ENCODE measurements at places on chromosomes 7 and 10.

GRCh38 chr10:131880016-131880590 lies 20.7 kb upstream of the PPP2R2D start:
- DNase-seq = no peak

DNA sequence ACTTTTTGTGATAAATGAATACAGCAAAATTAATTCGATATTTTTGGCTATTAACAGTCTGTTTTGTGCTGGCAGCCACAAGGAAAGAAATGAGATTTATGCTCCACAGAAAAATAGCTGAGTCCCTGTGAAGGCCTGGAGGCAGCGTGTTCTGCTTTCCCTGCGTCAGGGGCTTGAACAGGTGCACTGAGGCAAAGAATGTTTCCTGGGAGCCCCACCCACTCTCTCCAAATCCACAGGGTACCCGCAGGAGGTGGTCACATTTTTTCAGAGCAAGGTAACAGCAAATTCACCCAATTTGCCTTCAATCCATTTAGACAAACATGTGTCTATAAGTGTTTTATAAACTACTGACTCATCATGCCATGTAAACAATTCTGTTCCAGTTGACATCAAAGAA lies 308.1 kb downstream of the TCERG1L start:
- no peak for DNase-seq

GRCh38 chr7:69656890-69657289 lies 58.6 kb downstream of the AUTS2 start:
- peak; percentile 88 for DNase-seq

DNA sequence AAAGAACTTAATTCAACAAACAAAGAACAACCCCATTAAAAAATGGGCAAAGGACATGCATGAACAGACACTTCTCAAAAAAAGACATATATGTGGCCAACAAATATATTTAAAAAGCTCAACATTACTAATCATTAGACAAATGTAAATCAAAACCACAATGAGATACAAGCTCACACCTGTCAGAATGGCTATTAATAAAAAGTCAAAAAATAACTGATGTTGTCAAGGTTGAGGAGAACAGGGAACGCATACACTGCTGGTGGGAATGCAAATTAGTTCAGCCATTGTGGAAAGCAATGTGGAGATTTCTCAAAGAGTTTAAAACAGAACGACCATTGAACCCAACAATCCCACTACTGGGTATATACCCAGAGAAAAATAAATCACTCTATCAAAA lies 19.1 kb downstream of the ZFAND4 start:
- DNase-seq = no peak

- DNase-seq = no peak
Observed at GRCh38 chr7:150451097-150451793, 815 bp downstream of the GIMAP8 start.

- no peak for DNase-seq
Observed at GRCh38 chr10:33945051-33945450, 610.6 kb upstream of the NRP1 start.

DNA sequence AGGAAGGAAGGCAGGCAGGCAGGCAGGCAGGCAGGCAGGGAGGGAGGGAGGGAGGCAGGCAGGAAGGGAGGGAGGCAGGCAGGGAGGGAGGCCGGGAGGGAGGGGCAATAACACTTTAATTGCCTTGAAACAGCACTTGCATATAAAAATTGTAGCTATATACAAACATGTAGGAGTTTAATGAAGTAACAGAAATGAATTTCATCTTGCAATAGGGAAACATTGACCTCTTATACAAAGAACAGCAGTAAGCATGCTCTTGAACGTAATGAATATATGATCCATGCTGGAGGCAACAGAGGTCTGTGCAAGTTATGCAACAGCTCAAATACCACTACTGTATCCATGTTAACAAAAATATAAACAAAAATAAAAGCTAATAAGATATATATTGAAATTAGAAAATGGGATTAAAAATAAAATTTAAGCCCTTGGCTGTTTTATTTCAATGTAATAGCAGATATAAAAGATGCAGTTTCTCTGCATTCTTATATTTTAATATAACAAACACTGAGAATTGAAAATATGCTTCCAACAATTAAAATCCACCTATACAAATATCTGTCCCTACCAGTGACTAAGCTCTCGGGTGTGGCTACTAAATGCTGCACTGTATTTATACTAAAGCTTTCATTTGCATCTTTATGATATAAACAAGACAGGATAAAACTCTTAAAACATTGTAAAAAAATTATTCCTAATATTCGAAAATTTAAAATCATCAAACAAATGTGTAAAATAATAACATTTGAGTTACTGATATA lies 50.3 kb downstream of the CACNA2D1 start:
- no peak for DNase-seq

- peak; percentile 27 for DNase-seq
Observed at GRCh38 chr7:22351878-22352277, 5.1 kb downstream of the RAPGEF5 start.

DNA sequence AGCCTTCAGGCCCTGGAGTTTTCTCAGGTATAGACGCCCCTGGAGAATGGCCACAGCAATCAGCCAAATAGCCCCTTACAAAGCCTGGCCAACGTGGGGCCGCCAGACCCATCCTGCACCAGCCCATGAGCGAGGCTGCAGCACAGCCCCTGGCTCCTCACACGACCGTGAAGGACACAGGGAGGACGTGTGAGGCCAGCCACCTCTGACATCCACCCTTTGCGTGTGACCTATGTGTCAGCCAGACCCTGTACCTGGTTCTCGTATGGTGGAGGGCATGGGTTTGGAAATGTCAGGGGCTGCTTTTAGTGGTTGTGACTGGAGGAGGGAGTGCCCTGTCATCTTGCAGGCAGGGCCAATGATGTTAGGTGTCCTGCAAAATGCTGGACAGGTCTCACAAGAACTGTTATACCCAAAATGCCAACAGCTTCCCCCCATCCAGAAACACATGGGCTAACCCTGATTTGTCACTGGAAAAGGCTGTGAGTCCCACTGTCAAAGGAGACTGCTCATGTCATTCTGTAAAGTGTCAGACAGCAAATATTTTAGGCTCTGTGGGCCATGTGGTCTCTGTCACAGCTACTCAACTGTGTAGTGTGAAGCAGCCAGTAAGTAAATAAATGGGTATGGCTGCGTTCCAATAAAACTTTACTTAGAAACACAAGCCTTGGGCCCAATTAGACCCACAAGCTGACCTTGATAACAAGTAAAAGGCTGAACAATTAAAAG lies 30.0 kb downstream of the NOD1 start:
- DNase-seq = no peak

GRCh38 chr7:123616223-123616622 lies 14.6 kb downstream of the ASB15 start:
- no peak for DNase-seq

- DNase-seq = no peak
Observed at GRCh38 chr10:79390551-79391229, 43.4 kb downstream of the PPIF start.

DNA sequence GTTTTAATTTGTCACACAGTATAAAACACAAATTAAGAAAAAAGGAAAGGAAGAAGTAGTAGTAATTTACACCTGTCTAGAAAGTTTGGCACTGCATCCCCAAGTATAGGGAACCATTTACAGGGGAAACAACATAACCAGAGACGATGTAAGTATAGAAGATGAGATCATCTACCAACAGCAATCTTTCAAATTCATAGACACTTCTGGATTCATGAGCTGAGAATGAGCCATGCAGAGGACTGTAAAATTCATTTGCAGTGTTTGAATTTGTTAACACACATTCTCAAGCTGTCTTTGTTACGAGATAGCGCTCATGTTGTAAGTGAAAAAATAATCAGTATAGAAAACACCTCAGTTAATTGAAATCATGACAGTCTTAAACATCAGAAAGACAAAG lies 337.0 kb upstream of the MEOX2 start:
- DNase-seq = no peak

All from AG20443 (cell line).